Activated CD4-positive, alpha-beta T cell treated with anti-CD3 and anti-CD28 coated beads for 36 hours (primary cell): ENCODE measurements at places on chromosomes 4 and X. TPM values are rescaled to one million over a fixed set of nuclear protein-coding genes. Genes with fewer than 3 reads are reported as not detected.

G6PD gene
- total RNA-seq: 63.1 TPM

CCKAR gene
- not detected for total RNA-seq

CT45A10 gene
- total RNA-seq: not detected

SPARCL1 gene
- total RNA-seq: not detected

SHROOM3 gene
- total RNA-seq: not detected

FGG gene
- not detected for total RNA-seq

NMU gene
- total RNA-seq: not detected
